ENCODE measurements at places on chromosomes 2 and 18.

GRCh38 chr18:69531973-69532372, 131.3 kb downstream of the DOK6 start:
- no peak for DNase-seq

DNA sequence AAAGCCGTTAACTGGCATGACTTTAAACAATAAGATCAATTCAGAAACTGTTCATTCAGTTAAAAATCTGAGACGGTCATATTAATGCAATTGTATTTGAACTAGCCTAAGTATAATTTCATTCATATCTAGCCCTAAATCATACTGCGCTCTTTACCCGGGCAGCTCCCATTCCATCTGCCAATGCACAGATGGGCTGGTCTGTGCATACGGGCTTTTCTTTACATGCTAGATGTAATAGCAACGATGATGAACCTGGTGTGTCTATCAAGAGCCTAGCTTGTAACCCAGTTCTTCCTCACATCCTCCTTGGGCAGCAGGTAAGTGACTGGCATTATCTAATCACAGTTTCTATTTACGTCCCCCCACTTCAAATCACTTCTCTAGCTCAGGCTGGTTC, 631.5 kb upstream of the KLHL29 start:
- no peak for DNase-seq

- no peak for DNase-seq
Observed at GRCh38 chr18:73461038-73461779, 593.4 kb upstream of the NETO1 start.

DNA sequence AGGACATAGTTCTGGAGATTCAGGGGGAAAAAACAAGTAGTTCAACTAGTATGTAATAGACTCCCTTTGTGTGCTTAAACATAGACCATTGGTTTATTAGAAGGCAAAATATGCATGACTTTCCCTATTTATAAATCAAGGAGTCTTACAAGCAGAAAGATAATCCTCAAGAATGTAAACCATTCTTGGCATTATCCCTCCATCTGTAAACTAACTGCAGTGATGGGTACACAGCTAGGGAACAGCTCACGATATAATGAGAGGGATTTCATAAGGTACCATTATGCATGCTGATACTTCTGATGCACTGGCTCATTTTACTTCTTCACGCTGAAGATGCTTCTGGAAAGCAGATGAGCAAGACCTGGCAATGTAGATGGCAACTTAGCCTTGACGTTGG, 878 bp downstream of the FBXO15 start:
- no peak for DNase-seq

- DNase-seq, result no peak
Observed at GRCh38 chr2:224466304-224466895, 64.5 kb upstream of the FAM124B start.

GRCh38 chr2:111975053-111975552, 76.7 kb downstream of the MERTK start:
- no peak for DNase-seq

DNA sequence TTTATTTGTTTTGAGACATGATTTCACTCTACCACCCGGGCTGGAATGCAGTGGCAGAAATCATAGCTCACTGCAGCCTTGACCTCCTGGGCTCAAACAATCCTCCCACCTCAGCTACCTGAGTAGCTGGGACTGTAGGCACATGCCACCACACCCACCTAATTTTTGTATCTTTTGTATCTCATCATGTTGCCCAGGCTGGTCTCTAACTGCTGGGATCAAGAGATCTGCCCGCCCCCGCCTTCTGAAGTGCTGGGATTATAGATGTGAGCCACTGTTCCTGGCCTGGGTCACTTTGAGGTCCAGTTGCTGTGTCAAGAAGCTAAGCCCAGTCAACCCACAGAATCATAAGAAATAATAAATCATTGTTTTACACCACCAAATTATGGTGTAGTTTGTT, 38.4 kb downstream of the TSN start:
- DNase-seq, result no peak

DNA sequence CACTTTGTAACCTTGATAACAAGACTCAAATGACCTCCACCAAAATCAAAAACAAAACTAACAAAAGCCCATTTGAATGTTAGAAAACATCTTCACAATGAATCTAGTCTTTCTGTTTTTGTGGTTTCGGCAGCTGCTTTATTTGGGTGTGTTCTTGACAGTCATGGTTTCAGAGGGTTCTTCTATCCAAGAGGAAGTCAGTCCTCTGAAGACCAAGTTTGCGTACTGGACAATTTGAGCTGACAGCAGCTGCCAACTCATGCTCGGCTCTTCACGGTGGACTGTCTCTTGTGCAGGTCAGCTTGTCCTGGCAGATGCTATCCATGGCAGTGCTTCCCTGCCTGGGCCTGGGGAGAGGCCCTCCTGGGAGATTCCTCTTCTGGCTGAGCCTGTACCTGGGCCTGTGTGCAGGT, 91.0 kb downstream of the TMEM17 start:
- DNase-seq, result no peak

- no peak for DNase-seq
Observed at GRCh38 chr18:45538444-45538843, 76.8 kb upstream of the SLC14A2 start.

DNA sequence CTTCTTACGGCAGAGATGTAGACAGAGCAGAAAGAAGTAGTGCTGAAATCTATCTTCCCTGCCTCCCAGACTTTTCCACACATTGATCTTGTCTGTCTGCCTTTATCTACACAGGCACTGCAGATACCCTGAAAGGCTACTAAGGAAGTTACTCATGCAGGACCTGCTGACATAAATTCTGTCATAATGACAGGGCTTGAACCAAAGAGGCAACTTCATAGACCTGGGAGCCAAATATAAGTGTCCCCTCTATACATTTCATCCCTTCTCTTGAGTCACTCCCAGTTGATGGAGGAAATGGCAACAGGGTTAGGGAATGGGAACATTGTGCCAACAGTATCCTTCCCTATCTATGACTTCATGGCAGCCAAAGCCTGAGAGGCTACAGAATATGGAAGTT, 157.5 kb downstream of the TNS1 start:
- DNase-seq, result no peak

GRCh38 chr18:37552286-37552685, 13.3 kb downstream of the CELF4 start:
- no peak for DNase-seq

DNA sequence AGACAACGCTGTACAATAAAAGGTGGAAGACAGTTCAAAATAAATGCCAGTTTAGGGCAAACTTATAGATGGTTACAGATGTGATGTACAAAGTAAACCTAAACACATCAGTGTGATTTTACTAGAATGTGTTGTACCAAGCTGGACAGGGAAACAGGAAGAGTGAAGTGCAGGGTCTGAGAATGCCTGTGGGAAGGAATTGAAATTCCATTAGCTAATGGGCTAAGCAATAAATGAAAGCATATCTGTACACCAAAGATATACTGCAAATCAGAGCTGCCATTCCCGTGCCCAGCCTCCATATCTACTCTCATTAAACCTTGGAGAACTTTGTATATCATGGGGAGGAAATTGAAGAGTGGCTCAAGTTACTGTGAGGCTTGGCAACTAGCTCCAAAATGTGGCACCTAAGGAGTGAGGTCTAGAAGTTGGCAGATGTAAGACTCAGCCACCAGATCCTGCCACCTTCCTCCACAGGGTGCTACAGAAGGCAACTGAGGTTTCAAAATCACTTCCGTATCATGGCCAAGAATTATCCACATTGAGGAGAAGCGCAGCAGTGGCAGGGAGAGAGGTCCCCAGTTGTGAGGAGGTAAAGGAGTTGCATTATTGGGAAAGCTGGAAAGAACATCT, 277.8 kb downstream of the TCF4 start:
- no peak for DNase-seq

DNA sequence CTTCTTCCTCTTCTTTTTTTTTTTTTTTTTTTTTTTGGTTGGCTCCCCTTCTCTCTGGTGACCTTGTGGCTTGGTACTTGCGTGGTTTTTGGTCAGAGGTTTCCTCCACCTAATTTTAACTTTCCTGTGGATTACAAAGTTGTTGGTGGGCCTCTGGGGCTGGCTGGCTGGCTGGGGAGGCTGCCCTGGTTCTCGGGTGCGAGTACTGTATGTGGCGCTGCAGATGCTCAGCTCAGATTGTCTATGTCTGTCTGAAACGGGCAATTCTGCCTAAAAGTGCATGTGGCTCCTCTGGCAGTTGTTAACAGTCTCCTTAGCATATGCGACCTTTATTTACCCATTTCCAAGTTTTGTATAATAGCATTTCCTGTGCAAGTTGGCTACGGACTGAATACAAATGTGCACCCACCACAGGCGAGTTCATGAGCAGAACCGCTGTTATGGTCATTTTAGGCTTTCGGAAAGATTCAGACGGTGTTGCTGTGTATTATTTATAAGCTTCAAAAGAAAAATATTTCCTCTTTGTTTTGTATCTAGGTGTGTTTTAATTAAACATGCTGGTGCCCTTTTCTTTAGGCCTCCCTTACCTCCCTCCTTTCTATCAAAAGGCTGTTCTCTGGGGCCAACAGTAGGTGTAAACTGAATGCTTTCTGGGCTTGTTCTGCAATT, 4.4 kb downstream of the TBR1 start:
- DNase-seq, result no peak

DNA sequence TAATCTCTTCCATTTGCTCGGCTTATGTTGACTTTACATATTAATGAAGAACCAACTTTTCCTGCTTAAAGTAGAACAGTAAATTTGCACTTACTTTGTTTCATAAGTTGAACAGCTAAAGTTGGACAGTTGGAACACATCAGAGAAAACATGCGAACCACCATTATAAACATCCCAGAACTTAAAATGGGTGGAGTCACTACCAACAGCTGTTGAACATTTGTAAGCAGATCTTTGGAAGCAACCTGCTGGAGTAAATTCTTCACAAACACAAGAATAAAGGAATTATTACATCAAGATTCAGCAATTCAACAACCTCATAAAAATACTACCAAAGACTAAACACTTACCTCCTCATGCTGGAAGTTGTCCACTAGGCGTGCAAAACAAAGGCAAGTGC, 96.4 kb upstream of the DNER start:
- no peak for DNase-seq

DNA sequence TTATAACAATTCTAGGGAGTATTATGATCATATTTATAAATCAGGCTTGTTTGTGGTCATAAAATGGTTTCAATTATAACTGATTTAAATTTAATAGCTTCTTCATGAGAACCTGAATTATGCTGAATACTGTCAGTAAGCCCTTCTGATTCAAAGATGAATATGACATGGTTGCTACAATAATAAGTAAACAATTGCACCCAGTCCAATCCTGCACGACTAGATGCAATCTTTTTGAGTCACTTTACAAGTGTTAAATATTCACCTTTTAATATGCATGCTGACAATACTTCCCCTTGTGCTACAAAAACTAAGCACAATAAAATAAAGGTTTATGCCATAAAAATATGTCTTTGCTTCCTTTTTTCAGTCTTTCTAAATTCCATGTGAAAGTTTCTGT, 325.2 kb downstream of the KCNJ3 start:
- no peak for DNase-seq

DNA sequence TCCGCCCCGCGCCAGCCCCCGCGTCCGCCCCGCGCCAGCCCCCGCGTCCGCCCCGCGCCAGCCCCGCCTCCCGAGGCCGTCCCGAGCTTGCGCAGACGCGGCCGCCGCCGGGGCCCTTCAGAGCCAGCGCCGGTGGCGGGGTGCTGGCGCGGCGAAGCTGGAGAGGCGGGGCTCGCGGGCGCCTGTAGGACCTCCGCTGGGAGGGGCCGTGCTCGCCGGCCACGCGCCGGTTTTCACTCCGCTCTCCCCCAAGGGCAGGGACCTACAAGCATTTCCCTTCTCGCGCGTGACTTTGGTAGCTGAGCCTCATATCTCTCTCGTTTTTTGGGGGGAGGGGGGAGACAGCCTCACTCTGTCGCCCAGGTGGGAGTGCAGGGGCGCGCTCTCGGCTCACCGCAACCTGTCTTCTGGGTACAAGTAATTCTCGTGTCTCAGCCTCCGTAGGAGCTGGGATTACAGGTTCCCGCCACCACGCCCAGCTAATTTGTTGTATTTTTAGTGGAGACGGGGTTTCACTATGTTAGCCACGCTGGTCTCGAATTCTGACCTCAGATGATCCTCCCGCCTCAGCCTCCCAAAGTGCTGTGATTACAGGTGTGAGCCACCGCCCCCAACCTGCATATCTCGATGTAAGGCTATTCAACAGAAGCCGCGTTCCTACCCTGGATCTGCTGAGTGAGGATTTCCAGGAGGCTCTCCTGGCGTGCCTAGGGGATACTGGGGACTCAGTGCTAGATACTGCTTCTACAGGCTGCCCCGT, at the start of gene ZNF514:
Gene ZNF514, minus strand, starts transcription at position 159 of the 760 bp plus-strand sequence. CDS start 6,595 bp downstream, outside the sequence.
- DNase-seq, result peak; percentile 29

DNA sequence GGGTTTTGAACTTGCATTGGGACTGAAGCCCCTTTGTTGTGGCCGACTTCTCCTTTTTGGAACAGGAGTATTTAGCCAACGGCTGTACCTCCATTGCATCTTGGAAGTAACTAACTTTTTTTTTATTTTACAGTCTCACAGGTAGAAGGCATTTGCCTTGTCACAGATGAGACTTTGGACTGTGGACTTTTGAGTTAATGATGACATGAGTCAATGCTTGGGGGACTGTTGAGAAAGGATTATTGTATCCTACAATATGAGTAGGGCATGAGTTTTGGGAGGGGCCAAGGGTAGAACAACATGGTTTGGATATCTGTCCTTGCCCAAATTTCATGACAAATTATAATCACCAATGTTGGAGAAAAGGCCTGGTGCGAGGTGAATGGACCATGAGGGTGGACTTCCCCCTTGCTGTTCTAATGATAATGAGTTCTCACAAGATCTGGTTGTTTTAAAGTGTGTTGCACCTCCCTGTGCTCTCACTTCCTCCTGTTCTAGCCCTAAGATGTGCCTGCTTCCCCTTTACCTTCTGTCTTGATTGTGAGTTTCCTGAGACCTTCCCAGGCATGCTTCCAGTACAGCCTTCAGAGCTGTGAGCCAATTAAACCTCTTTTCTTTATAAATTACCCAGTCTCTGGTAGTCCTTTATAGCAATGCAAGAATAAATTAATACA, 1269.4 kb upstream of the CHAC2 start:
- DNase-seq, result no peak

DNA sequence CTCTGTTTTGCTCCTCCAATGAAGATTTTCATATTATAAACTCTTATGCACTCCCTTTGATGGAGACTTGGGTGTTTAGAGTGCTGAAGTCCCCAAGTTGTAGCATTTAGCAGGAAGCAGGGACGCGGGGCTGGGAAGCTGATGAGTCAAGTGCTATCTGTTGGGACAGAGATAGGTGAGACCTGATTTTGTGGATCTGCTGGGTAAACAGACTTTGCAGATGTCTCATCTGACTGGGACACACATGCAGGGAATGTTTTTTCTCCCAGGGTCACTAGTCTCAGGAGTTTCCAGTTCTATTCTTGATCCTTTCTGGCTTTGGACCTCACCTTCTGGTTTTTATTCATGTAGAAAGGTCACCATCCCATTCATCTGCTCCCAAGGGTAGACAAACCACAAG, 79.7 kb upstream of the ACAA2 start:
- DNase-seq, result no peak
